Panc1 (cell line): ENCODE measurements at places on chromosomes 4 and X. TPM values are rescaled to one million over a fixed set of nuclear protein-coding genes. Genes with fewer than 3 reads are reported as not detected.

Gene GASK1B
- 1.1 TPM for total RNA-seq

Gene HTN1
- total RNA-seq, result not detected

Gene RRH
- 0.15 TPM for total RNA-seq

Gene DMRTC1B
- not detected for total RNA-seq

Gene PPM1K
- 2.1 TPM for total RNA-seq

Gene CENPE
- 25.2 TPM for total RNA-seq

Gene PDE6B
- total RNA-seq, result 6.5 TPM

Gene MAGEE1
- 1.6 TPM for total RNA-seq

Gene SSX1
- total RNA-seq, result 0.13 TPM

Gene PCGF3
- 44.6 TPM for total RNA-seq

Gene CFAP47
- total RNA-seq, result 0.05 TPM

Gene PDCL2
- total RNA-seq, result not detected

Gene MAP3K15
- total RNA-seq, result 4.9 TPM

Gene TEC
- 0.67 TPM for total RNA-seq

Gene GAB3
- 8.2 TPM for total RNA-seq

Gene TNMD
- not detected for total RNA-seq

Gene IL9R
- 0.46 TPM for total RNA-seq

Gene STAP1
- total RNA-seq, result not detected

Gene BMX
- not detected for total RNA-seq

Gene IL3RA
- 0.28 TPM for total RNA-seq

Gene LETM1
- total RNA-seq, result 67.6 TPM

Gene PSMD10
- 88.6 TPM for total RNA-seq

Gene FAAH2
- 0.10 TPM for total RNA-seq

Gene BRS3
- total RNA-seq, result not detected

Gene NLGN4X
- not detected for total RNA-seq

Gene ZC4H2
- total RNA-seq, result 11.7 TPM

Gene CXCL6
- total RNA-seq, result 0.33 TPM

Gene PNMA5
- total RNA-seq, result not detected

Gene ATG4A
- 13.7 TPM for total RNA-seq

Gene ELF4
- total RNA-seq, result 48.0 TPM

Gene LIN54
- total RNA-seq, result 14.5 TPM

Gene CXCL1
- 12.8 TPM for total RNA-seq

Gene ANXA3
- 1.5 TPM for total RNA-seq

Gene USO1
- 50.0 TPM for total RNA-seq

Gene PCSK1N
- total RNA-seq, result 17.8 TPM

Gene CDKL2
- total RNA-seq, result 5.7 TPM

Gene EPHA5
- total RNA-seq, result 1.9 TPM

Gene CENPU
- total RNA-seq, result 16.6 TPM
